ENCODE measurements at places on chromosomes 2 and 18.

- no peak for DNase-seq
Observed at GRCh38 chr2:129233751-129234406, 745.6 kb upstream of the RAB6C start.

DNA sequence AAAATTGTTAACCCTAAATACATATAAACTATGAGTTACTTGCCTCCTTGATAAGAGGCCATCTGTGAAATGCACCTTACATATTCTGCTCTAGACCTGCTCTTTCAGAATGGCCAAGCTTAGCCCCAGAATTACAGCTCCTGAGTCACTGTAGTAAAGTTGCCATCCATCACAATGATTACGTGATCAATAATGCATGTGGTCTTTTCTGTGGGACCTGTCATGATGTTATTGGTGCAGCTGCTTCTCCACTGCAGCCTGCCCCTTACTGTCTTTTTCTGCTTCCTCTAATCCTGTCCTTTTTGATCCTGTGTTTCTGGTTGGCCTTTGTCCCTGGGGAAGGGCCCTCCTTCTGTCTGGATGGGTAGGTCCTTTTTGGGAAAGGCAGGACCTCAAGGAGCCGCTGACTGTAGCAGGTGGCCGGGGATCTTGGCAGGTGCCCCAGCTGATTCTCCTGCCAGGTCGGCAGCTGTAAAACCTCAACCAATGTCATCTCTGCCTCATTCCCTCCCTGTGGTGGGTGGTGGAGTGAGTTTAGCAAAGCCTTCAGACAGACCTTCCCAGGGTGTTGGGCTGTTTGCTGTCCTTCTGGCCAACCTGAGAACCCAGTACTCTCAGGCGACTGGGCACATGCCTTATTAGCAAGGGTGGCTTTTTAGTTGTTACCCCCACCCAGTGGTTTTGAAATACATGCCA lies 126.2 kb upstream of the EML6 start:
- DNase-seq = no peak

- no peak for DNase-seq
Observed at GRCh38 chr2:241041589-241042158, 43.3 kb downstream of the SNED1 start.

DNA sequence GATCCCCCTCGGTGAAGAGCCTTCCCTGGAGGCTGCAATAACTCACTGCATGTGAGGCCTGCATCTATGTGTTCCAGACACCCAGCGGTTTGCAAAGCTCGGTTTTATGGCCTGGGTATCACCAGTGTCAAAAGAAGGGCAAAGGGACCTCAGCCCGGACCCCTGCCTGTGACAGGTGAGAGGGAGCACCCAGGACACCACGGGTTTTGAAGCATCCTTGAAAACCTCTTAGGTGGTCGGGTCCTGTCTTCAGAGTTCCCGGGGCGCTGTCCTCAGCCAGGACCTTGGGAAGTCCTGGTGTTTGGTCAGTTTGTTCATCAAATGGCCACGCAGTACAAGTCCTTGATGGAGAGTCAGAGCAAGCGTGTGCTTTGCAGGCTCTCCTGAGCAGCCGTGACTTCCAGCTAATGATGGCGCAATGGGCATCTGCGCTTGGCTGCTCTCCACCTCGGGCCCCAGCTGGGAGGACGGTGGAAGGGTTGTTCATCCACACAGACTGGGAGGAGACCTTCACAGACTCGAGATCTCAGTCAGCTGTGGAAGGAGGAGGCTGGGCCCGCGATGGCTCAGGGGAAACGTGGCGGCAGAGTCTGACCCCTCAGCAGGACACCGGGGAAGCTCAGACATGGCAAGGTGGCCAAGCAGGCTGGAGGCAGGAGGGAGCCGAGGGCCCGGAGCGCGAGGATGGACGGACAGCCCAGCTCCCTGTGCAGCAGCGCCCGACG lies 113.1 kb upstream of the GPC1 start:
- DNase-seq = peak; percentile 92

- no peak for DNase-seq
Observed at GRCh38 chr2:100260712-100261620, 61.3 kb downstream of the LONRF2 start.

DNA sequence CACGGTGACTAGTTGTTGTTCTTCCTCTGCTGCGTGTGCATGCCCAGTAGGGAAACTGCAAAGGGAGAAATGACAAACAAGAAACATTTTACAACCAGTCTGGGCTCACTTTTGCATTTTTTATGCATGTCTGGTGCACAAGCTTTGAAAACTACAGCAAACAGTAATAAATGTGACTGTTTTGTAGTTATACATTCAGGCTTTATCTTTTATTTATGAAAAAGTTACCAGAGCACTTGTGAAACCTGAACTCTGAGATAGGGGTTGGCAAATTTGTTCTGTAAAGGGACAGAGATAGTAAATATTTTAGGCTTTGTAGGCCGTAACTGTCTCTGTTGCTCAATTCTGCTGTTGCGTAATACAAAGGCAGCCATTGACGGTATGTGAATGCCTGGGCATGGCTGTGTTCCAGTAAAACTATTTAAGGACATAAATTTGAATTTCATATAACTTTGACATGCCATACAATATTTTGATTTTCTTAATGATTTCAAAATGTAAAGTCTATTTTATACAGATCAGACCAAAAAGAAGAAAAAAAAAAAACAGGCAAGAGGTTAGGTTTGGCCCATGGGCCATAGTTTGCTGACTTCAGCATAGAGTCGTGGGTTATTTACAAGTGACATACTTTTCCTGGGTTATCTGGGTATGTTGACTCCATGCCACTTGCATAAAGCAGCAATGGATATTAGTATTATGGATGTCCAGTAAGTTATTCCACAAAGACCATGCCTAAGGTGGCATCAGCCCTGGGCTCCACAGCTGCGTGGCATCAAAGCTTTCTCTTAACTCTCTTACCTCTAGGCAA lies 53.6 kb upstream of the EML6 start:
- no peak for DNase-seq

GRCh38 chr2:138782383-138782782 lies 2.2 kb upstream of the NXPH2 start:
- no peak for DNase-seq

All from chondrocyte (in vitro differentiated cells).